T1000 (cell line): ENCODE measurements at places on chromosomes 4 and X.

GRCh38 chr4:38803833-38804653 is 548 bp downstream of the TLR1 start:
- DNase-seq = no peak

DNA sequence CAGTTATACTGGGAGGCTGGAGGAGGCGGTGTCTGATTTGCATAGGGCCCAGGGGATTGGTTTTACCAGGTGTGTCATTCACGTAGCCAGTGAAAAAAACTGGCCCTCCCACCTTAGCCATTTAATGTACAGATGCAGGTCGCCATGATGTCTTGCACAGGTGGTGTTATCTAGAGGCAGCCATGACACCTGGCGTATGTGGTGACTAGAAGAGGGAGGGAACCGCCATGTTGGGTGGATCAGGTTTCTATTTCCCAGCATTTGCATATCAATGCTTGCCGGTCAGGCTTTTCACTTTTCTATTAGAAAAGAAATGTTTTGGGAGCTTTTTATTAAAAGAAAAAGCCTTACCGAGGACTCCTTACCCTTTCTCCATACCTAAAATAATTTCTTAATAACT is 523.4 kb downstream of the ADGRL3 start:
- DNase-seq = no peak

DNA sequence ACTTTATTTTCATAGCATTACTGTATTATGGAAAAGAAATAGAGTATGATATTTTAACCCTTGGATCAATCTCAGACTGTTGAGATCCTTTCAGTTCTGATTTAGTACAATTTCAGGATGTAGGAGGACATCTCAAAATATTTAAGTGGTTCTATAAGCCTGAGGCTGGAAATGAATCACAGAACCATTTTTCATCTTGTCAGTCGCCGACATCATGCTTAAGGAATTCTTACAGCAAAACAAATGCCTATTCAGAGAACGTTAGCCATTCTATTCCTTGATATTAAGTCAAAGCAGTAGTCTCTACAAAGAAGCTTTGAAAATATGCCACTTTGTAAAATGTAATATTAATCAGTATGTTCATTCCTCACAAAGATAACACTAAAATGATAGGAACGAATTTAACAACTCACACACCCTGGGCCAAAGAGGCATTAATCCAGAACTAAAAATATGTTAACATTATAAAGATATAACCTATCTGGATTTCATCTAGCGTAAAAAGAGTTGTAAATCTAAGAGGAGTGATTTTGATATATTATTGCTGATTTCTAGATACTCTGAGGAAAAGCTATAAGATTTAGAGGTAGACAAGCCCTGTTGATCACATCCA is 152.0 kb downstream of the GASK1B start:
- no peak for DNase-seq

DNA sequence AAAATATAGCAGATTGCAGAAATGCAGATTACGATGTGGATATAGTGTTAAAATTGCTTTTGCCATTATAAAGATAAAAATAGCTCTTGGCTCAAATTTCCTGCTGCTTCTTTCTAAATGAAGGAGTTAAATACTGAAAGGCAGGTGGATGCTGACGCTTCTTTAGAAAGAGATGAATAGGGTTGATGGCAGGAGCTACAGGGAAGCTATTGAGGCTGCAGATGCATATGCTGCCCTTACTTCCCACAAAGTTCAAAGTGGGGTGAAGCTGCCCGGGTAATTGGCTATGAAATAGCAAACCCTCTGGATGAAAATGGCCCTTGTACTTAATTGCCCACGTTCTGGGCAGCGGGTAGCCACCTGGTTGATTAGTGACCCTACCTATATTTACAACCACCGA is 379.5 kb downstream of the ZIC3 start:
- DNase-seq = no peak

GRCh38 chr4:129488427-129488826 is 392.5 kb downstream of the C4orf33 start:
- no peak for DNase-seq

GRCh38 chr4:71270901-71271300 is 67.9 kb upstream of the SLC4A4 start:
- no peak for DNase-seq

GRCh38 chr4:94508806-94509205 is 57.1 kb downstream of the PDLIM5 start:
- DNase-seq = no peak
